Cortex of kidney (tissue), 1 donor: ENCODE measurements at places on chromosomes 7 and 10.

DNA sequence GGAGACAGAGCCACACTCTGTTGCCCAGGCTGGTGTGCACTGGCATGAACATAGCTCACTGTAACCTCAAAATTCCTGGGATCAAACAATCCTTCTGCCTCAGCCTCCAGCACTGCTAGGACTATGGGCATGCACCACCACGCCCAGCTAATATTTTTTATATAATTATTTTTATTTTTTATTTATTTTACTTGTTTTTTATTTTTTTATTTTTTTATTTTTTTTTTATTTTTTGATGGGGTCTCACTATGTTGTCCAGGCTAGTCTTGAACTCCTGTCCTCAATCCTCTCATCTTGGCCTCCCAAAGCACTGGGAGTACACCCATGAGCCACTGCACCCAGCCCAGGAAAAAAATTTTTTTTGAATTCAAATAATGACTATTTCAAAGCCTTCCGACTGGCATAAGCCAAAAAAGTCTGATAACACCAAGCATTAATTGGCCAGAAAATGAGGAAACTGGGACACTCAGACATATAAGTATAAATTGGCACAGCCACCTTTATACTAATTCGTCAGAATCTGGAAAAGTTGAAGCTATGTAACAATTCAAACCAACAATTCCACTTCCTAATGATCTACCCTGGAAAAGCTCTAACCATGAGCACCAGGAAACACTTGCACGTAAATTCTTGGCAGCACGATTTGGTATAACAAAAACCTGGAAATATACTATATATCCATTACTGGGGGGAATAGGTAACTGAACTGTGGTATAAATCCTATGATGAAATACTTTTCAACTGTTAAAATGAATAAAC is 6.3 kb downstream of the ZC3HAV1 start:
- DNase-seq: no peak

DNA sequence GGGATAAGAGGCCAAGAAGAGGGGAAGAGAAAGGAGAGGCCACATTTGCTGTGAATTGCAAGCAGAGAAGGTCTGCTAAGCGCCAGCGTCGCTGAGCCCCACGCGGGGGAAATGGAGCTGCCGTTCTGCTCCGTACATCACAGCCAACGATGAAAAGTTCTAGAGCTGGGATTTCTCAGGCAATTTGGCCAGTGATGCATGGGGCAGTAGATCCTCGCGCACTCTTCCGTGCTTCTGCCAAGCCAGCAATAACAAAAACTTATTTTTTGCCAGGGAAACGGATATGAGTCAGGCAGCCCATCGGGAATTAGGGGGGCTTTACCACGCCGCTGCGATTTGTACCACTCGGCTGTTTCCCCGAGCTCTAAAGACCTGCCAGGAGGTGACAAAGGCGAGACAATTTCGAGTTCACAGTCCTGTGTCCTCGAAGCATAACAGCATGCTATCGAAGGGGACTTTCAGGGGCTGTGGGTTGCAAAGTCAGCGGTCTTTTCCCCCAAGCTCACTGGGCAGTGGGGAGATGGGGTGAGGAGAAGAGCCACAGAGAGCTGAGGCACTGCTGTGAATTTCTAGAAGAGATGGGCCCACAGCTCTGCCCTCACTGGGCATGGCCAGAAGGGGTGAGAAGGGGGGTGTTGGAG is 30.0 kb upstream of the SLF2 start:
- no peak for DNase-seq

- no peak for DNase-seq
Observed at GRCh38 chr7:73847941-73848723, 5.8 kb upstream of the METTL27 start.

DNA sequence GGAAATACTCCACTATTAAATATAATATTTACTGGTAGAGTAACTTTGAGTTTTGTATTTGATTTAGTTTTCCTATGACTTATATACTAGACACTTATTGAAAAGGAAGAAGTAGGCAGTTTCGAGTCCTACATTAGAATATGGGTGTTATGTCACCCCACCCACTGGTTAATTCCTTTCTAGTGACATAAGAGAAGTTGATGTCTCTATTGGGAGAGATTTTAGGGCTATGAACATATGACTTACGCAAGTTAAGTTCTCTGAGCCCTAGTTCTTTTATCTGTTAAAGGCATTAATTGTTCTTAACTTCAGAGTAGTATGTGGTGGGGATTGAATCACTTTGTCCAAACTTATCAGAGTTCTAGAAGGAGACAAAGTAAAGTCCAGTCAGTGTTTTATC is 30.5 kb downstream of the CPED1 start:
- no peak for DNase-seq

DNA sequence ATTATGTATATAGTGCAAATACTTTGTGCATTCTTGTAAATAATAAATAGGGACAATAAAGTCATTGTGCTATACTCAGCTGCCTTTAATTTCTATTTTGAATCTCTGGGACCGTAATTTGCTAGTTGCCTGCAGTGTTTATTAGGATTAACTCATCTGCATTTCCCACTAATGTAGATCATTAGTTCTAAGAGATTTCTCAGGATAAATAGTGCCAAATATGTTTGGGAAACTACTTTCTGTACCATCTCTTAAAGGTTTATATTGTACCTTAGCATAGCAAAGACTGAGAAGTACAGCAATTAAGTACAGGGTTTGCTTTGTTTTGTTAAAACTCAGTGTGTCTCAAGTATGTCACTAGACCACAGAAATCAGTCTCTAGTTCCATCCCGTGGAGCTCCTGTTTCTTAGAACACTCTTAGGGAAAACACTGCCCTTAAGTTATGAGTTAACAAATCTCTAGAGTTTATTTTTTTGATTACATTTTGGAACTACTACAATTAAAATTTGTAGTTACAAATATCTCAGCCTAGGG is 26.0 kb downstream of the ADD3 start:
- no peak for DNase-seq

- DNase-seq: no peak
Observed at GRCh38 chr10:22229802-22230157, 12.0 kb upstream of the EBLN1 start.

GRCh38 chr10:101490026-101490425 is 98.0 kb downstream of the POLL start:
- DNase-seq: no peak

- DNase-seq: no peak
Observed at GRCh38 chr7:1669064-1669951, 769 bp upstream of the ELFN1 start.

DNA sequence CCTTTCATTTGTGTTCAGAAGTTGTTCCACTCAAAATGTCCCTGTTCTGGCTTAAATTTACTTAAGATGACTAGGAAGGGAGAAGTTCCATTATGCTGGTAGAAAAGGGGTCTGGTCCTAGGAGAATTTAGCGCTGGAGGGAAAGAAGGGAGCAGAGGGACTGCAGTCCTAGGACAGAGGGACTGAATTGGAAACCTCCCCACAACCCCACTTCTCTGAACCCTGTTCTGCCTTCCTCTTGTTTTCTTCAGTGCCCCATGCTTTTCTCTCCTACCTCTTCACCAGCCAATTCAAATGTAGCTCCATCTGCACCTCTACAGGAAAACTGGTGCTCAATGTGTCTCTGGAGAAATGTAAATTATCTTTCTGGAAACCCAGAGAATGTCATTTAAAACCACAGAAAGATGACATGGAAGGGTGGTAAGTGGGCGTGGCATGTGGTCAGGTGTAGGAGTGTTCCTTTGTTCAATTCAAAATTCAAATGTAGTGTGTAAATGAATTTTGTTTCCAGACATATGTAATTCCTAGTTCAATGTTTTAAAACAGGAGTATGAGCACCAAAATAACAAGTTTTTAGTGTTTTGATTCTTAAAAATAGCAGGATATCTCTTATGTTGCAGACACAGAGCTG is 24.0 kb upstream of the RHOBTB1 start:
- no peak for DNase-seq

- DNase-seq: no peak
Observed at GRCh38 chr7:121440857-121441503, 44.9 kb upstream of the FAM3C start.

- DNase-seq: no peak
Observed at GRCh38 chr7:150962553-150963399, 15.3 kb downstream of the KCNH2 start.

DNA sequence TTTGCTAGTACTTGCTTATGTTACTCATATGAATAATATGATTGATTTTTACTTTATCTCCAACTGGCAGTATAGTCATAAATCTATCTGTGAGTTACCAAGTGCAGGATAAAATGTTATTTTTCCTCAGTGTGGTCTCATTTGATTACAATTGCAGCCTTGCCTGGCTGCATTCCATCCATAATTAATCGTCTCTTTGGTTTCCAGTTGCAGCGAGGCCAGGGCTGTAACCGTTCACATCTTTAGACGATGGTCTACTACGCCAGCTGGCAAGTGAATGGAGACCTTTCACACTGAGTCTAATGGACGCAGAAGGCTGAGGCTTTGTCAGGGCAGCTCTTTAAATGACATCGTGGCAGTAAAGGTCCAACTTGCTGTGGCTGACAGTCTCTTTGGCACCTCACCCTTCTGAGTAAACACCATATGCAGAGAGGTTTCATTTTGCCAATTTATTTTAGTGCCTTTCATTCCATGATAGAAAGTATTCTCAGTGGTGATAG is 84.0 kb downstream of the ARL4A start:
- DNase-seq: no peak

DNA sequence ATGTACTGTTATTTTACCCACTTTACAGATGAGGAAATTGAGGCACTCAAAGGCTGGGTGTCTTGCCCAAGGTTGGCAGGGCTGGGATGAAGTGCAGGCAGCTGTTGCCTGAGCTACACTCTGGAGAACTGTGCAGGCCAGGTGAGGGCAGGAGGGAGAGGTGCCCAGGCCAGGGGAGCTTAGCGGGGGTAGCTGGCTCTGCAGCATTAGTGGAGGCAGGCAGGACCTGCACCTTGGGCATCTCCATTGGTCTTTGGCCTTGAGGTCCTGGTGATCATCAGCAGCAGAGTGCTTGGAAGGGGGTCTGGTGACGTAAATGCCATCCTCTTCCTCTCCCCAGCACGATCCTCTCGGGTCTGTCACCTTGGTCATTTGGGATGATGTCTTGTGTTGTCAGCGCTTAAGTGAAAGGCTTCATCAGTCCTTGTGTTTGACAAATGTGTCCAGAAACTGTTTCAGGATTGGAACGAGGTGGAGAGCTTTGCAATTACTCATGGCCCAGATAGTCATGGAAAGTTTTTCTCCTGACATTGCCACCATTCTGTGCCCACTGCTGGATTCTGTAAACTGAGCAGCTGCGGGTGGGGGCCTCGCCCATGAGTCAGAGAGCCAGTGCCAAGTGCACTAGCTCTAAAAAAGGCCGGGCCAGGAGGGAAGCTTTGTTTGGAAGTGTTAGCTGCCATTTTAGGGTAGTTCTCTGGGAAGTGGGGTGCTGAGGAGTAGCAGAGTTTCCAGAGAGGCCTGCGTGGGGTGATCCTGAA is 47.6 kb downstream of the TSPAN15 start:
- no peak for DNase-seq

DNA sequence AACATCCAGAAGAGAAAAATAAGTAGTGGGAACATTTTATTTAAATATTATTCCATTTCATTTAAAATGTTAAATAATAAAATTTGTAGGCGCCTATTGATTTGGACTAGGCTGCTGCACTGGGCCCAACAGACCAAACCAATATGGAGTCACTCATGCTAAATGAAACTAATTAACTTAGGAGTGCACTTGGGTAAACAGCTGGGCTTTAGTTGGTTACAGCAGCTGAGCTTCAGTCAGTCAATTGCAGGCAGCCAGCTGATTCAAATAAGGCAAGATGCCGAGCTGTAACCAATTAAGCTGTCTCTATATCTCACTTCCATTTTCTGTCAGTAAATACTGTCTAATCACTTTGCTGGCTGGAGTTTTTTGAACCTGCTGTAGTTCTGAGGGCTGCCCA is 102.1 kb upstream of the WDR11 start:
- DNase-seq: no peak

- no peak for DNase-seq
Observed at GRCh38 chr10:60944058-60944909, at the start of gene RHOBTB1. Gene RHOBTB1, minus strand, starts transcription at chr10:60944185. Its CDS starts 32,643 bp downstream, at chr10:60911542.

DNA sequence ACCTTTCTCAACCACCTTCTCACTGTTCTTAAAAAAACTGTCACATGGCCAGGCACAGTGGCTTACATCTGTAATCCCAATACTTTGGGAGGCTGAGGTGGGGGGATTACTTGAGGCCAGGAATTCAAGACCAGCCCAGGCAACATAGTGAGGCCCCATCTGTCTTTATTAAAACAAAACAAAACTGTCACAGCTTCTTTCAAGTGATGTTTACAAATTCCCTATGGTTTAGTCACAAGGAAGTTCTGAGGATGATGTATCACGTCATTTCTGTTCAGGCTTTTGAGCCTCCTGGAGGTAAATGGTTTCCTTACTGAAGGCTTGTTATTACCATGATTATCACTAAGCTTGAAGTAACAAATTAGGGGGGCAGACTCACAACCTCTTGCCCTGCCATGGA is 186.2 kb downstream of the CFTR start:
- DNase-seq: no peak

DNA sequence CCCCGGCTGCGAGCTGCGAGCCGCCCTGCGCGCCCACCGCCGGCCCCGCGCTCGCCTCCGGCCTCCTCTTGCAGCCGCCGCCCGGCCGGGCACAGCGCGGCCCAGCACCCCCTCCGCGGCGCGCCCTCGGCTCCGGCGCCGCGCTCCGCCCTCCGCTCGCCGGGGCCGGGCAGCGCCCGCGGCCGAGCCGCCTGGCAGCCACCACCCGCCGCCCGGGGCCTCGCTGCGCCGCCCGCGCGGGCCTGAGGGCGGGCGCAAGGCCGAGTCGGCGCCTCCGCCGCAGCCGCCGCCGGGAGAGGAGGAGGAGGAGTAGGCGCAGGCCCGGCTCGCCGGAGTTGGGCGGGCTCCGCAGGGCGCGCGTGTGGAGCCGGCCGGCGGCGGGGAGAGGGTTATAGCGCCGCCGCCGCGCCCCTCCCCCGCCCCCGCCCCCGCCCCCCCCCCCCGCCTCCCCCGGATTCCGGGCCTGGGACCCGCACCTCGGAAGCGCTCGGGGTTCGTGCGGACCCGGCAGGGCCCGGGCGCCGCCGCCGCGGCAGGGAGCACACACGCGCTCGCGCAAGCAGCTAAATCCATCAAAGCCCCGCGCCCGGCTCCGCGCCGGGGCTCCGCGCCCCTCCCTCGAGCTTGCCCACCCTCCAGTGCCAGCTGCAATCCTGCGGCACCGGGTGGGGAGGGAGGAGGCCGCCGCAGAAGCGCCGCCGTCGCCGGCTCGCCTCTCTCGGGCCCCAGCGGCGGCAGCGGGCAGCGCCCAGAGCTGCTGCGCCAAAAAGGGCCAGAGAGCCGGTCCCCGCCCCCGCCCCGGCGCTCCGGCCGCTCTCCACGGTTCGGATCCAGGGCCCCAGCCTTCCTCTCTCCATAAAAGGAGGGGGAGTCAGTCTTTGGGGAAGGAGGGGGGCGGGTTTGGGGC is at the start of gene PDGFA:
PDGFA (minus strand) TSS at position 363 of the 907 bp plus-strand sequence. CDS start 845 bp downstream, outside the sequence.
- DNase-seq: no peak

DNA sequence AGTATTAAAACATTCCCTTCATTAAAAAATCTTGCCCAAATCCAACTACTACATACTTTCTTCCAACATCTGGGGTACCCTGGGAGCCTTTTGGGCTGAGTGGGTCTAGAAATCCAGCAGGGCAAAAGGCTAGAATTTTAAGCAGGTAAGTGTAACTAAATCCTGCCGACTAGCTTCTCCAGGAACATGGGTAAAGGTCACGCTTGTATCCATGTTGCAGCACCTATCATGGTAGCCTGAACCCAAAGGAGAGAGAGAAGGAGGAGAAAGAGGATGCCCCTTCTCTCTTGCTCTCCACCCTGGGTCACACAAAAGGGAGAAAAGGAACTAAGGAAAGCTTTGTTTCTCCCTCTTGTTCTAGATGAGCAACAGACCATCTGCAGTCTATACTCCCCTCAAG is 53.3 kb downstream of the ZNF680 start:
- DNase-seq: no peak

GRCh38 chr7:85520175-85520574 is 333.3 kb upstream of the SEMA3D start:
- no peak for DNase-seq

- no peak for DNase-seq
Observed at GRCh38 chr7:32943252-32944030, 13.8 kb upstream of the FKBP9 start.
